ENCODE measurements at places on chromosomes 7 and 10. TPM values are rescaled to one million over a fixed set of nuclear protein-coding genes. Genes with fewer than 3 reads are reported as not detected.

- no peaks in the 10 kb centered on the region for H3K36me3 ChIP-seq
- H3K27me3 ChIP-seq, result no peaks in the 10 kb centered on the region
- H3K4me3 ChIP-seq, result no peak overlapping the region
Observed at GRCh38 chr10:116226053-116226452, 47.0 kb downstream of the GFRA1 start.

Gene RSPH10B2
- not detected for total RNA-seq

Gene MGMT
- total RNA-seq, result 14.7 TPM

- H3K27me3 ChIP-seq, result no peaks in the 10 kb centered on the region
- no peaks in the 10 kb centered on the region for H3K36me3 ChIP-seq
- no peak for DNase-seq
- H3K4me3 ChIP-seq, result no peak overlapping the region
Observed at GRCh38 chr10:94219829-94220228, 142.9 kb downstream of the NOC3L start.

GRCh38 chr10:23648618-23649017 lies 209.7 kb downstream of the OTUD1 start:
- H3K4me1 ChIP-seq, result no peaks in the 10 kb centered on the region
- no peaks in the 10 kb centered on the region for H3K27me3 ChIP-seq
- no peaks in the 10 kb centered on the region for H3K36me3 ChIP-seq
- DNase-seq, result no peak

DNA sequence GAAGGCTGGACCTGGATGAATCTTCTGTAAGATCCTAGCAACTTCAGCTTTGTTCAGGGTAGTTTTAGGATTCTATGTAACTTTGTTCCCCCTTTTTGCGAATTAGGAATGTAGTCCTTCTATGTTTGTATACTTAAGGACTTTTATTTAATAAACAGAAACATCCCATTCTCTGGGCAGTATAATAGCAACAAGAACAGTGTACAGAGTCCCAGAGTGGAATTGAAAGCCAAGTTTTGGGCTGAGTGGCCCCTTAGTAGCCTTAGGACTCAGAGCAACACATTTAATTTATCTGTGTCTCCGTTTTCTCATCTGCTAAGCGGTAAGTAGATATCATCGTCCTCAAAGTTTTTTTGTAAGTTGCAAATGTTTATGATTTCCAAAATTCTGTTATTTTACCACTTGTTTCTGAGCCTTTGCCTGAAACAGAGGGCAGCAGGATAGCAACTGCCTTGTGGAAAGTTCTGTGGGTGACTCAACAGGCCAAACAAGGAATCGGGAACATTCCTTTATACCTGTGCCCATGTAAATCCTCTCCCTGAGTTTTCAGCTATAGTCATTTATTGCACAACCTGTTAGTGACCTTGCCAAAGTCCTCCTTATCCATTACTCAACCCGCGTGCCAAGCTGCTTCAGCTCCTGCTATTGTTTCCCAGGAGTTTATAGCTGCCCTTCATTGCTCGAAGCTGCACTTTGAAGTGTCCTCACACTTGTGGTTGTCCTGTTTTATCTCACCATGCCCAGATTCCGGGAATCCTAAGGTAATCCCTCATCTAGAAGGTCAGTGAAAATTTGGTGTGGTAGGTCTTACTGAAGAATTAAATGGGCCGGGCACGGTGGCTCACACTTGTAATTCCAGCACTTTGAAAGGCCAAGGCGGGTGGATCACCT lies 199.1 kb upstream of the AHR start:
- no peak overlapping the region for H3K4me3 ChIP-seq
- H3K27me3 ChIP-seq, result no peaks in the 10 kb centered on the region
- DNase-seq, result no peak
- peaks cover 4% of the 10 kb centered on the region for H3K4me1 ChIP-seq

Gene LEP
- not detected for total RNA-seq

DNA sequence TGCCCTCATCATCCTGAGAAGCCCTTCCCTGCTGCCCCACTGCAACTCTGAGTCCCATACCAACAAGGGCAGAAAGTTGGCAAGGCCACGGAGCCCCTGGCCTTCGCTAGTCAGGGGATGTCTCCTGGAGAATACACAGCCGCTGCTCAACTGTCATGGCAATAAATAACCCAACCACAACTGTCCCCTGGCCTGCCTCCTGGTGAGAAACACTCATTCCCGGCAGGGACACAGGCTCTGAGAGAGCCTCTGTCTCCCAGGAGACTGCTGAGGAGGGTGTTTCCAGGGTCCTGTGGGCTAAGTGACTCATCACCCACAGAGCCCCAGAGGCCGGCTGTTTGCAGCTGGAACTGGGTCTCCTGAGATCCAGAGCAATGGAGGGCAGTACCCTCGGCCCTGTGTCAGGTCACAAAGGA lies 354.1 kb downstream of the TNS3 start:
- no peak overlapping the region for H3K4me3 ChIP-seq
- H3K27ac ChIP-seq, result no peak overlapping the region
- H3K36me3 ChIP-seq, result no peaks in the 10 kb centered on the region
- no peaks in the 10 kb centered on the region for H3K4me1 ChIP-seq

GRCh38 chr7:7157177-7157886 lies 25.0 kb upstream of the C1GALT1 start:
- H3K4me3 ChIP-seq, result no peak overlapping the region
- H3K4me1 ChIP-seq, result no peaks in the 10 kb centered on the region
- no peaks in the 10 kb centered on the region for H3K36me3 ChIP-seq

GRCh38 chr10:2994221-2994961 lies 73.0 kb upstream of the PFKP start:
- no peak overlapping the region for H3K27ac ChIP-seq
- no peaks in the 10 kb centered on the region for H3K4me1 ChIP-seq
- DNase-seq, result no peak
- no peak overlapping the region for H3K4me3 ChIP-seq
- no peaks in the 10 kb centered on the region for H3K27me3 ChIP-seq

Gene DEPP1
- total RNA-seq, result 293 TPM

DNA sequence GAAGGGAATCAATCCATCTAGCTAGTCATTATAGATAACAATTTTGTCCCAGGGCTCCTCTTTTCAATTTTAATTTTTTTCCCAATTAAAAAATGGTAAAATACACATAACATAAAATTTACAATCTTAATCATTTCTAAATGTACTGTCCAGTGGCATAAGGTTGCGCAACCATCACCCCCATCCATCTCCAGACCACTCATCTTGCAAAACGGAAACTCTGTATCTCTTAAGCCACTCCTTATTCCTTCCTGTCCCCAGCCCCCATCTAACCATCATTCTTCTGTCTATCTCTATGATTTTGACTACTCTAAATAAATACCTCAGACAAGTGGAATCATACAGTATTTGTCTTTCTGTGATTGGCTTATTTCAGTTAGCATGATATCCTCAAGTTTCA lies 46.1 kb upstream of the RAB18 start:
- H3K36me3 ChIP-seq, result no peaks in the 10 kb centered on the region
- no peaks in the 10 kb centered on the region for H3K27me3 ChIP-seq
- no peak overlapping the region for H3K27ac ChIP-seq
- no peaks in the 10 kb centered on the region for H3K4me1 ChIP-seq
- H3K4me3 ChIP-seq, result no peak overlapping the region
- no peak for DNase-seq

Gene STAG3
- total RNA-seq, result 0.92 TPM

DNA sequence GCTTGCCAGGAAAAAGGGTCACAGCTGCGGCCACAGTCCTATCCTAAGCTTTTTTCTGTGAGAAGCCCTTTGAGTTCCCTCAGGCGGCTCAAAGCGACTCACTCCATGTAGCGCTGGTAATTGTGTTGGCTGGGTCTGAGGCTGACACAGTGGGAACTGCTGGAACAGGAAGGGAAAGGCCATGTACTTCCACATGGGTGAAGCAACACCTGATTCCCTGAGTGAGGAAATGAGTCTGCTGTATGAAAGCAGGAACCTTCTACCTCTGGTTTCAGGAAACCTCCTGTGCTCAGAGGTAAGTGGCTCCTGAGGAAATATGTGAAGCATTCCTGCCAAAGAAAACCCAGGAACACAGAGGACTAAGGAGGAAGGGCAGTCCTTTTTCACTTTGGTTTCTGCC lies 734.6 kb upstream of the SORCS1 start:
- no peaks in the 10 kb centered on the region for H3K36me3 ChIP-seq
- no peak overlapping the region for H3K27ac ChIP-seq
- no peak overlapping the region for H3K4me3 ChIP-seq
- DNase-seq, result no peak
- H3K27me3 ChIP-seq, result no peaks in the 10 kb centered on the region

DNA sequence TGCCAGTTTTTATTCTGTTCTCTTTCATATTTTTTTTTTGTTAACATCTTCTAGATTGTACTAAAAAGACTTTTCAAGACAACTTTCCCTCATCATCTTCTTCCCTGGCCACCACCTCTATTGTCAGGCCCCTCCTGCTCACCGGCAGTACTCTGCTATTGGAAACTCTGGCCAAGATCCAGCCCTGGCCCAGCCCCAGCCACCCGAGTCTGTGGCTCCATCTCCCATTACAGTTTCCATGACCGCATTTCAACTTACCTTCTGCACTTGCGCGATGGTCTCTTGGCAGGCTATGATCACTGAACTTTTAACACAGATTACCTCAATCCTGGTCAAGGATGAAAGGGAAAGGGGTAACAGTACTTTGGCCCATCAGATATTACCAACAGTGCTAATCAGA lies 137.7 kb upstream of the POM121L12 start:
- no peaks in the 10 kb centered on the region for H3K4me1 ChIP-seq
- H3K27ac ChIP-seq, result peak overlapping the region; percentile 1
- no peak for DNase-seq
- H3K4me3 ChIP-seq, result no peak overlapping the region
- H3K27me3 ChIP-seq, result no peaks in the 10 kb centered on the region

Gene TMEM270
- total RNA-seq, result not detected

- no peaks in the 10 kb centered on the region for H3K36me3 ChIP-seq
- H3K4me1 ChIP-seq, result no peaks in the 10 kb centered on the region
- no peak overlapping the region for H3K27ac ChIP-seq
- H3K27me3 ChIP-seq, result no peaks in the 10 kb centered on the region
- DNase-seq, result no peak
Observed at GRCh38 chr10:52644373-52645186, 128.0 kb downstream of the MBL2 start.

GRCh38 chr7:79553811-79554555 lies 100.5 kb upstream of the MAGI2 start:
- no peaks in the 10 kb centered on the region for H3K4me1 ChIP-seq
- H3K27ac ChIP-seq, result no peak overlapping the region
- H3K36me3 ChIP-seq, result no peaks in the 10 kb centered on the region
- DNase-seq, result no peak

DNA sequence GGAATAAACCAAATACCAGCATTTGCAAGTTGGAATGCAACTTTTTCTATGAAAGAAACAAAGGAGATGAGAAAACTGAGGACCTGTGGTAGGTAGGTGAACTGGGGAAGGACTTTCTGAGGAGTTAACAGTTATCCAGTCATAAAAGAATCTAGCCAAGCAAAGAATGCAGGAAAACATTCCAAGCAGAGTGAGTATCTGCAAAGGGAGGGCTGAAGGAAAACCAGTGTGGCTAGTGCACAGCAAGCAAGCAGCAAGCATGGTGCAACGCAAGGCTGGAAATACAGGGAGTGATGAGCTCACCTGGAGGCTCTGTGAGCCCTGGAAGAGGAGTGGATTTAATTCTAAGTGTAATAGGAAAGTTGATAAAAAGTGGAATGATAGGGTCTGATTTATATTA lies 44.0 kb downstream of the RTKN2 start:
- H3K27ac ChIP-seq, result no peak overlapping the region
- no peak for DNase-seq
- no peak overlapping the region for H3K4me3 ChIP-seq
- H3K4me1 ChIP-seq, result no peaks in the 10 kb centered on the region

- peak; percentile 99 for DNase-seq
- H3K27ac ChIP-seq, result peak within 1 kb of the TSS; percentile 42
- H3K27me3 ChIP-seq, result no peaks in the 10 kb centered on the region
- no peaks in the 10 kb centered on the region for H3K36me3 ChIP-seq
Observed at GRCh38 chr10:102432162-102432950, at the start of gene CUEDC2. CUEDC2 (minus strand) TSS chr10:102432574; CDS start chr10:102425188, 7,386 bp downstream.

Gene MMP21
- 1.5 TPM for total RNA-seq

Gene PLXDC2
- total RNA-seq, result 38.0 TPM

DNA sequence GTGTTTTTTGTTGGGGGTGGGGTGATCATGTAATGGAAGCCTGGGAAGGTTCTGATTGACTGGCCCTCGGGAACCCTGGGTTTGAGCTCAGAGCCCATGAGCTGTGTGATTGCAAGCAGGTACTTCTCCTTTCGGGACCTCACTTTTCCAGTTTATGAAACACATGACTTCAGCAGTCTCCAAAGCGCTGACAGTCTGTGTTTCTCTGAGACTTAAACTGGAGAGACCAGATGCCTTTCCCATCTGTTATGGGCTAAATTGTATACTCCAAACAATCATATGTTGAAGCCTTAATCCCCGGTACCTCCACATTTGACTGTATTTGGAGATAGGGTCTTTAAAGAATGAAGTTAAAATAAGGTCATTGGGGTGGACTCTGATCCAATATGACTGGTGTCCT lies 493.6 kb downstream of the GALNT17 start:
- peaks cover 1% of the 10 kb centered on the region for H3K4me1 ChIP-seq
- no peak overlapping the region for H3K4me3 ChIP-seq
- no peaks in the 10 kb centered on the region for H3K27me3 ChIP-seq
- no peak for DNase-seq
- H3K27ac ChIP-seq, result no peak overlapping the region

Gene TRIL
- total RNA-seq, result 2.5 TPM

DNA sequence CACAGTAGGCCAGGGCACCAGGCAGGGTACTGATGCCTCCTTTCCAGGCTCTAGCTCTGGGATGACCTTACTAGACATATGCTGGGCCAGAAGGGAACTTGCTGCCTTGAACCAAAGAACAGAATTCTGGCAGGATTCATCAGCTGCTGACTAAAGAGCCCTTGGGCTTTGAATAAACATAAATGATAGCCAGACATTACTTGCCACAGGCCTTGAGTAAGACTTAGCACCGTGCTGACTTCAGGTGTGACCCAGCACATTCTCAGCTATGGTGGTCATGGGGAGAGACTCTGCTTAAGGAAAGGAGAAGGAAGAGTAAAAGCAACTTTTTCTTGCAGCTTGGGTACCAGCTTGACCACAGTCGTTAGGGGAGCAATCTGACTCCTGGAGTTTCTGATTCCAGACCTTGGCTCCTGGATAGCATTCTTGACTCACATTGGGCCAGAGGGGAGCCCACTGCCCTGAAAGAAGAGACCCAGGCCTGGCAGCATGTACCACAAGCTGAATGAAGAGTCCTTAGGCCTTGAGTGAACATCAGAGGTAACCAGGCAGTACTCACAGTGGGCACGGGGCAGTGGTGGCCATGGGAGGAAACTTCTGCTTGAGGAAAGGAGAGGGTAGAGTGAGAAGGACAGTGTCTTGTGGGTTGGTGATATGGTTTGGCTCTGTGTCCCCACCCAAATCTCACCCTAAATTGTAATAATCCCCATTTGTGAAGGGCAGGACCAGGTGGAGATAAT lies 926.1 kb upstream of the SORCS1 start:
- no peaks in the 10 kb centered on the region for H3K4me1 ChIP-seq
- no peaks in the 10 kb centered on the region for H3K27me3 ChIP-seq
- DNase-seq, result no peak
- no peak overlapping the region for H3K4me3 ChIP-seq
- H3K36me3 ChIP-seq, result no peaks in the 10 kb centered on the region

Gene SLC16A9
- total RNA-seq, result 22.4 TPM

GRCh38 chr7:16211402-16211925 lies 209.9 kb downstream of the CRPPA start:
- H3K27me3 ChIP-seq, result no peaks in the 10 kb centered on the region
- no peaks in the 10 kb centered on the region for H3K4me1 ChIP-seq
- no peak for DNase-seq
- H3K4me3 ChIP-seq, result no peak overlapping the region

Measured in ovary (tissue), 10 donors.